CD4-positive, alpha-beta T cell treated with Interferon alpha-2 for 1 hour (primary cell): ENCODE measurements at places on chromosomes 11 and 22.

DNA sequence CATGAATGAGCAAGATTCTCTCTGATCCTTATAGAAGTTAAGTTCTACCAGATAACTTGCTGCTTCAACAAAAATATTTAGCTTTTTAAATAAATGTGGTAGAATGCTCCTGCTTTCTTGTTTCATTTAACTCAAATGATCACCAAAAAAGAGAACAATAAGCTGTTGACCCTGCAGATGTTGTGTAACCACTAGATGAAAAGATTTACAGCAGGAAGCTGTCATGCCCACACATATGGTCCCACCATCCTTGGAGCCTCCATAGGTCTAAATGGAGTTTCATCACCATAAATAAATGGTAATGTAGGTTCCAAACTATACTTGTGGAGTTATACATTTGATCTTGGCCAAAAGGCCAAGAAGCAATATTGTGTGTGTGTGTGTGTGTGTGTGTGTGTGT, 118.8 kb downstream of the RRAS2 start:
- no peak for DNase-seq

DNA sequence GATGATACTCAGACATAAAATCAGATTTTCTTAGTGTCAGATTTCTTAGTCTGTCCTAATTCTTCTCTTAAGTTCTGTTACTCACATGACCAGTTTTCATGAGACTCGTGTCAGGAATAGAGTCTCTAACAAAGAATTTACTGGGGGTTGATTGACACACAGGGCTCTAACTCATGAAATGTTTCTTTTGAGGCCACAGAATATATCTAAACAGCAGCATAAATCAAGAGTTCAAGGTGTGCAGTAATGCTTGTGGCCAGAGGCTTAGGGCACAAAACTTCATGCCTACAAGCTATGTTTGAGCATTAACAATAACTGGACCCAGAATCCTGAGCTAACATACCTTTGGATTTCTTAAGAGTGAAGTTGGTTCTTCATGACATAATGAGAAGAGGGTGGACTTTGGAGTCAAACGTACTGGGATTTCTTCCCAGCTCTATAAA, 237.2 kb downstream of the DDX10 start:
- DNase-seq, result no peak

- DNase-seq, result no peak
Measured at GRCh38 chr22:37062702-37063381, 11.3 kb downstream of the KCTD17 start.

DNA sequence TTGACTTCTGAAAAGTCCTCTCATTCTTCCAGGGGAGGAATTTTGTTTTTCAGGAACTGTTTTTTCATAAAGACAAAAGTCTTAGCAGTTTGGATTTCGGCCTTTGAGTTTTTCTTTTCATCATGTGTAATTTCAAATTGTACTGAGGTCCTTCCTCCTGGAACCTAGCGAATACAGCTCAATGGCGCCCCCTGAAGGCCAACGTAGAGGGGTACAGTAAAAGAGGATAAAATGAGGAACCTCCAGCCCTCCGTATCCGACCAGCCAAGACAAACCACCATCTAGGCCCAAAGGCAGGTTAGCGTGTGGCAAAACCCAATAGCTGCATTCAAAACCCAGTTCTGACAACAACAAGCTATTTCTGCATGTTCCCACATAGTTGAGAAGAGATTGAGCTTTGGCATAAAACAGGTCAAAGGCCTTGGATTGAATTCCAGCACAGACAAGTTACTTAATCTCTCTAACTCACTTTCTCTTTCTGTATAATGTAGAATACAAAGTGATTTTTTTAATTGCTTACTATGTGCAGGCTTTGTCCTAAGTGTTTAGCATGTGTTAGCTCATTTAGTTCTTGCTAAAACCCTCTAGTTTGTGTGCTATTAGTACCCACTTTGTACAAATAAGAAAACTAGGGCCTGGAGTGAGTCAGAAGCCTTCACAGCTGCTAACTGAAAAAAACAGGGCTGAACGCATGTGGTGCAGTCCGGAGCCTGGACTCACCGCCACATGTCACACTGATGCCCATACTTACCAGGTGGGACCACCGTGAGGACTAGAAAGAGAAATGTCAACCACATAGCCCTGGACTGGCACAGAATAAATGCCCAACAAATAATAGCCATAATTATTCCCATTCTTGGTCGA, 43.2 kb upstream of the ETS1 start:
- DNase-seq, result peak; percentile 90

DNA sequence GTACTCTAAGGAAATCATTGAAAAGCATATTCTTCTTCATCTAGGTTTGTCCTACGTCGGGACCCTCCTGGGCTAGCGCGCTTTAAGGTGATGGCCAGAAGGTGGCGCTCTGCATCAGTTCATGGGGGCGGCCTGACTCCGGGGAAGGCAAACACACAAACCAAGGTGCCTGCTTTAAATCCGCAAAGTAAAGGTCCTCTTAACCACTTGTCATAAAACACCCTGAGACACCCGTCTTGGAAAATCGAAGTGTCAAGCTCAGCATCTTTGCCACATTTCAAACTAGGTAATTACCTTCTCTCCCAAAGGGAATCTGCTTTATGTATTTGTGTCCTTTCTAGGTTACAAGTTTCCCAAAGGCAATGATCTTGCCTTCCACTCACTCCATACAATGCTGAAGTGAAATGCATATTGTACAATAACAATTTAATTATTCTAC, 33.9 kb downstream of the LMO2 start:
- peak; percentile 68 for DNase-seq

DNA sequence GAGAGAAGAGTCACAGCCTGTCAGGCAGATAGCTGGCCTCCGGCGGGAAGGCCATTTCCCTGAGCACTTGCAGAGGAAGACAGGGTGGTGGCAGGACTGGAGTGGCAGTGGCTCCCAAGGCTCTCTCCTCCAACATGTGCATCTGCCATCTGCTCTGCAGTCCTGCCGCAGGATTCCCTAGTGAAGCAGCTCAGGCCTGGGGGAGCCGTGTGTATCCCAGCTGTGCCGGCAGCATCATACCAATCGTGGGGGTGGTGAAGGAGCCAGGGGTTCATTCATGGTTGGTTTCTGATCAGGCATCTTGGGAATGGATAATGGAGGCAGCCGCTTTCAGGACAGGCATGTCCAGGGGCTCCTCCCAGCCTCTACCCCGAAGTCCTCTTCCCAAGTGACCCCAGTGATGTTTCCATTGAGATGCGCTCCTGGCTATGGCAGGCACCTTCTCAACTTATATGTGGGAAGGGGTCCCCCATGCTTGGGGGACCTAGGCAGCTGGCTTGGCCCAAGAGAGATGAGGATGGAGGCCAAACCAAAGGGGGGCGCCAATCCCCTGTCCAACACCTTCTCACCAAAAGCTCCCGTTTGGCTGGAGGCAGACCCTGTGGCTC, 6.1 kb downstream of the TAGLN start:
- no peak for DNase-seq

DNA sequence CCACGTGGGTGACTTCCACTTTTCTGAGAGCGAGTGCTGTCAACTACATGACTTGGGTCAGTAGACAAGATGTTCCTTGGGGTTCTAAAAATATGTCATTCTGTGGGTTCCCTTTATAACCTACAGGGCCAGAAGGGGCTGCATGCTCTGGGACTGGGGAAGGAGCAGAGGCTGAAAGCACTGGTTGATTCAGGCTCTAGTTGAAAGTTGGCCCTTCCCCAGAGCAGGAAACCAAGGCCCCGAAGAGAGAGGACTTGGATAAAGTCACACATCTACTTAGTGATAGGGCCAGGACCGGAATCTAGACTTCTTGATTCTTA, 9.9 kb downstream of the ADAMTS15 start:
- DNase-seq, result no peak
